ENCODE measurements at places on chromosomes 3 and 15.

GRCh38 chr3:70916375-70917055 is 604.1 kb upstream of the MDFIC2 start:
- peak; percentile 63 for ATAC-seq

GRCh38 chr15:59166166-59166565 is 40.5 kb upstream of the LDHAL6B start:
- no peak for ATAC-seq

GRCh38 chr15:92921215-92922131 is 21.3 kb downstream of the CHD2 start:
- peak; percentile 5 for ATAC-seq

GRCh38 chr3:98763076-98763475 is at the start of gene ST3GAL6:
TSS of gene ST3GAL6 (plus strand) at chr3:98763340. CDS start at chr3:98768441, 5,101 bp downstream.
- ATAC-seq: no peak

GRCh38 chr3:33658991-33659848 is 58.8 kb downstream of the CLASP2 start:
- peak; percentile 91 for ATAC-seq

- no peak for ATAC-seq
These were observed 43.5 kb downstream of the CEMIP start for GRCh38 chr15:80822676-80823075.

DNA sequence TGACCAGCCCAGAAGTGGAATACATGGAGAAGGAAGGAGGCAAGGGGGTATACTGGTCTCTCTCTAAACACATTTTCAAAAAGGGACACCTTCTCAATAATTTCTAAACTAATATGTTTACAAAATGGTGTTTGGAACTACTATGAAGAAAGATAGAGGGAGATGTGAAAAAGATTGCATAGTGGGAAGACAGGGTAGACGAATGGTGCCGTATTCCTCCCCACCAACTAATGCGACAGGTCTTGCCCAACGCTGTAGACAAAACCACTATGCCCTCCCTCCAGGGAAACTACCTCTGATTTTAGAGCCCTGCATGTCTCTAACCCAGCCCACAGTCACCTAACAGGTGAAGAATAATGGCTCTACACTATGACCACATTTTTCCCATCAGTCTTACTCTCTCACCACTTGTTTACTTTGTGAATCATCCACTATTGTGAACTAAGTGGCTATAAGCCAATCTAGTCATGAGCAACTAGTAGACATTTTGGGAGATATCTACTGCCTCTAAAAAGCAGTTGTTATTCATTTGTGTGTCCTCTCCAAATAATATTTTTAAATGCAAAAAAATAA is 108.2 kb upstream of the UBE2E2 start:
- no peak for ATAC-seq

- no peak for ATAC-seq
These were observed 61.3 kb upstream of the SMAD3 start for GRCh38 chr15:67004142-67004541.

All from motor neuron (in vitro differentiated cells).